RWPE2 (cell line): ENCODE measurements at places on chromosomes 3 and 15.

GRCh38 chr3:186181901-186182300 lies 73.0 kb upstream of the ETV5 start:
- DNase-seq = no peak

DNA sequence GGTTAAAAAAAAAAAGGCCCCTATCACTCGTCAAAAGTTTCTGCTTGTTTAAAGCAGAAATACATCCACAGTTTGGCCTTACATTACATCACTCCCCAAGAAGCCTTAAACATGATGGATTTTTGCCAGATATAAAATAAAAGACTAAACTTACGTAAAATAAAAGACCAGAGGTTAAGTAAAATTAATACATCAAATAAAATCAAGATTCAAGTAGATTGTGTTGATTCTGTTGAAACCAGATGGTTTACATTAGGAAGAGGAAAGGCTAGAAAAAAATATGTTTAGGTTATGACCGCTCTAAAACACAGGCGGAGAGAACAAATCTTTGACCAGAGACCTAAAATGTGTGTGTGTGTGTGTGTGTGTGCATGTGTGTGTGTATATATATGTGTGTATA lies 104.1 kb downstream of the DUT start:
- no peak for DNase-seq

DNA sequence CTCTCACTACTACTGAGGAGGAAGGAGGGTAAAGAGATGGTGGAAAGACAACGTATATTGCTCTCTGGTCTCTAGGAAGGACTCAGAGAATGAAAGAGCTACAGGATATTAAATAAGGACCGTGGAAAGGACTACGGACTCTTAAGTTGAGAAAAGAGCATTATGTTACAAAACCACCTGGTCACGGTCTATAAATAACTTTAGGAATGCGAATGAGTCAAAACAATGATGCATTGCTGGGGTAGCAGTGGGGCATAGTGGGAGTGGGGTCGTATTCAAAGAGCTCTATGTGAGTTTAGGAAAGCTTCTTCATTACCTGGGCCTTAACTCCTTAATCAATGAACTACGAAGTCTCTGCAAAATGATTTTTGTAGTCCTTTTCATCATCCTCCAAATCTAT lies 295.7 kb upstream of the SOX14 start:
- DNase-seq = no peak

- DNase-seq = no peak
Measured at GRCh38 chr3:63981980-63982379, 41.3 kb downstream of the PSMD6 start.

DNA sequence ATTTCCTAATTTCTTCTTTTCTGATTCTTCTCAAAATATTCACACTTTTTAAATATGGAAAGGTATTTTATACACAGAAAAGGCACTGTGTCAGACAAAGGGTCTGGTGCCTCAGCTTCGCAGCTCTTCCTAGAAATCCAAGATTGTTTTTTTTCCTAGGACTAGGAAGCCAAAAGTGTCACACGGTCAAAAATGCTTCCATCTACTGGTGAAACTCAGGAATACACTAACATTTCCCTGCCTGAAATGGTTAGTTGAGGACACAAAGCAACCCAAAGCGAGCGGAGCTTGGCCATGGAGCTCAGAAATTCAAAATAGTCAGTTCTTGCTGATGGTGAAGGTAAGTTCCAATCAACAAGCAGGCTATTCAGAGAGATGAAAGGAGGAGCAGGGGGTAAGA lies 426.5 kb upstream of the RASGRP1 start:
- no peak for DNase-seq

DNA sequence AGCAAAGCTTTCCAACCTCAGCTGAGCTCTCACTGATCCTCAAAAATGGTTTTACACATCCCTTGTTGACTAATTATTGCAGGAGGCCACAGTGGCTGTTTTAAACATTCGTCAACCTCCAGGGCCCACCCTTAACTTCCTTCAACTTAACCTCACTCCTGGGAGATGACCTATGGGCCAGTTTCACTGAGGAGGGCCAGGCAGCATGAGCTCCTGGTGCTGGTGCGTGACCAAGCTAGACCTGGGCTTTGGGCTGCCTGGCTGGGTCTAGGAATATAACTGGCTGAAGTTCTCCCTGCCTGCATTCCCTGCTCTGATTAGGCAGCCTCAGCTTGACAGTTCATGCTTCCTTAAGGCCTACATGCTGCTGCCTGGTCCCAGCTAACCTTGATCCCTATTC lies 273.7 kb upstream of the ATP11B start:
- DNase-seq = no peak

GRCh38 chr3:3907023-3907422 lies 107.8 kb downstream of the LRRN1 start:
- DNase-seq = no peak

DNA sequence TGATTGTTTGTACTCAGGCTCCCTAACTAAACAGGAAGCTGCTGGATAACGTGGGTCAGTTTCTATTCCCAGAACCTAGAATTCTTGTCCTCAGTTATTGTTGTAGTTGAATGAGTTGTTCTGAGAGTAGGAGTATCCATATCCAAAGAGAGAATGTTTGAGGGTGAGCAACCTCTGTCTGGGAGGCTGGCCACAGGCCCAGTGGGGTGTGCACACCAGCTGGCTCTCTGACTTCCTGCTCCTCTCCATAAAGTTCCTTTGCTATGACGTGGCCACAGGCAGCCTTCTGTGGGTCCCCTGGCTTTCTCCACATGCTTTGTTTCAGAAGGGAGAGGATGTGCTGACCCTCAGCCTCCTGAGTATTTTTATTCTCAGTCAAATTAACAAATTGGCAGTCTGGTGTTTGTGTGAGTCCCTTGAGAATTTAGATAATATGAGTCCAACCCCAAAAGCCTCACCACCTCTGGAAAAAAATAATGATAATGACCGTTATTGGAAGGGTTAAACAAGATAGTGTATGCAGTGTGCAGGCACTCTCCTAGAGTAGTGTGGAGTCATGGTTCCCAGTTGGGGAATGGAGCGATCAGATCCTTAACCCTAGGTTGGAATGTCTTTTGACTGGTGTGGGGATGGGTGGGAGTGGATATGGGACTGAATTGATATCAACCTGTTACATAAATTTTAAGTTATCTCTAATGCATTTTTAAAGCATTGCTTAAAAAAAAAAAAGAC lies 47.6 kb upstream of the MED12L start:
- peak; percentile 76 for DNase-seq

- no peak for DNase-seq
Measured at GRCh38 chr3:64294771-64295170, 69.5 kb upstream of the PRICKLE2 start.

DNA sequence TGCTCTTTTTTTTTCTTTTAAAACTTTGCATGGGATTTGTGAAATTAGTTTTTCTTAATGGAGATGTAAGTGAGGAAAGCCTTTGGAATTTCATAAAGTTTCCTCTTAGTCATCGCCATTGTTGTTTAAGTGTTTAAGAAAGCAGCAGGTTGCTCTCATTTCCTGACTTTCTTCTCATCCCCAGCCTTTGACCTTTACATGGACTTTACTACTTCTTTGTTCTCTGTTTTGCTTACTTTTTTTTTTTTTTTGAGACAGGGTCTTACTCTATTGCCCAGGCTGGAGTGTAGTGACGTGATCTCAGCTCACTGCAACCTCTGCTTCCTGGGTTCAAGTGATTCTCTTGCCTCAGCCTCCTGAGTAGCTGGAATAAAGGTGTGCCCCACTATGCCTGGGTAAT lies 38.6 kb downstream of the FBXL2 start:
- no peak for DNase-seq

DNA sequence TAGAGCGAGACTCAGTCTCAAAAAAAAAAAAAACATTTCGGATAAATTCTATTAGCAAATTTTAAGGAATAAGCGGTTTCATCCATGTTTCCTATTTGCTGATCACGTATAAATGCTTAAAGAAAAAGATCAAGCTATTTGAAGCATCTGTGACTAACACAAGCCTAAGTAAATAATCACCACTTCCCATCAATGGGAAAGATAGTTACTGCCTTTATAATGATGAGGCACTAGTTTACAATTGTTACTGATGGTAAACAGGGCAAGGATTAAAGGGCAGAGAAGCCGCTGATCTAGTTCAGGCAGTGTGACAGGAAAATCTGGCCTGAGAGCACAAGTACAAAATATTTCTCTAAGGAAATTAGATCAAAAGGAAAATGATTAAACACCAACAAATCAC lies 13.7 kb downstream of the CLPX start:
- DNase-seq = no peak

GRCh38 chr3:169394316-169394715 lies 269.2 kb downstream of the MECOM start:
- DNase-seq = no peak
